ENCODE measurements at places on chromosomes 3 and 15.

DNA sequence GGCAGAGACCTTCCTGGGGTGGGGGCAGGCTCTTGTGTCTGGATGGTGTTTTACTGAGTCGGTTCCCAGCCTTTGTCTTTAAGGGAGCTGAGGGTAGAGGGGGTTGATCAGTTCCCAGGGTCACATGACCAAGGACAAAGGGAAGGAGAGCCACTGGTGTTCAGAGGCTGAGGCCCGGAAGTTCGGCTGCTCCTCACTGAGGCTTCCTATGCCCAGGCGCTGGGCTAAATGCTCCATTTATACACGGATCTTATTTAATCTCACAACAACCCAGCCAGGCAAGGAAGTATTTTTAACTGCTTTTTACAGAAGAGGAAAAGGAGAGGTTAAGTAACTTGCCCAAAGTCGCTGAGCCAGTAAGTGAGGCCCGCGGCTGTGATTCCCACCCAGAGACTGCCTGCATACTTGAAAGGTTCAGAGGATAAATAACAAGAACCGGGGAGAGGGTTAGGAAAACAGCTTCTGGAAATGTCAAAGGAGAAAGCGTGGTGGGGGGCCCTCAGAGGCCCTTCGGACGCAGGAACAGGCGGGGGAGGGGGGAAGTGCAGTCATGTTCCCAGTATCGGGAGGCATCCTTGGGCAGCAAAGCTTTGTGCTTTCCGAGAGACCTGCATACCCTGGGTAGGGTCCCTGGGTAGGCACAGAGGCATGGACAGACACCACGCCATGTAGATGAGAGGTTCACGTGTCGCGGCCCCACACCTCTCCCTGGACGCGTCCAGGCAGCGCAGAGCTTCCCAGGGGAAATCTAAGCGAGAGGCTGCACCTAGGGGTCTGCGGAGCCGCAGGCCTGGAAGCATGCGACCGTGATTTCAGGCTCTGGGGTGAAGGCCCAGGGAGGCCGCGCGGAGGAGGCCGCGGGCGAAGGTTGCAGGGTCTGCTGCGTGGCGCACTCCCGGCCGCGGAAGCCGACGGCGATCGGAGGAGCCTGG is 21.3 kb downstream of the EPHB3 start:
- no peak for DNase-seq

DNA sequence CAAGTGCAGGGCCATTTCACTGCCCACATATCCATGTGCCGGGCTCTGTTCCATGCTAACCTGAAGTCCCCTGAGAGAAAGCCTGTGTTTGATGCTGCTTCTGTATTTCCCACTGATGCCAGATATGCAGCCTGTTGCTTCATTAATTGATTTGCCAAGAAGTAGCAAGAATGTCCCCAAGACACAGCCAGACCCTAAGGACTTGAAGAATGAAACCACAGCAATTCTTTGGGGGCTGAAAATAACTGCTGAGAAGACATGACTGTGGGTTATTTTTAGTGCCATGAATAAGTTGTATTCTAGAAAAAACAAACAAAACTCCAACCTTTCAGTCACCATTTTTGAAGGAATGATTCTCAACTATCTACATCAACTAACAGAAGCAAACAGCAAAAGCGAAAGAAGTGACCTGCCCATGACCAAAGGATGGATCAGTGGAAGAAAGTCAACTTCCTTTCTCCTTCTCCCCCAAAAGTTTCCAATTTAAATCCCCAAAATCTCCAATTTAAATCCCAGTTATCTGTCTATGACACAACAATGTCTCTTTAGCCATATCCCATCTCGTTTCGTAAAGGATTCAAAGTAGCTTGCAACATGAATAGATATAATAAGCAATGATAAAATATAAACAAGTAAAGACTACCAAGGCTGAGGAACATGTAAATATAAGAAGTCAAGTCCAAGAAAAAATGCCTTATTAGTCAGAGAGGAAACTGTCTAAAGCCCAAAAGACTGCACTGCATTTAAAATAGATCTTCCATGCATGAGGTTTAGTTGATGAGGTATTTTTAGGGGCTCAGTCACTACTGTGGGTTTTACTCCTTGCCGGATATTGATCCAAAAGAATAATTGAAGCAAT is 226.8 kb downstream of the DTWD1 start:
- DNase-seq = no peak

- no peak for DNase-seq
Observed at GRCh38 chr3:153399636-153400035, 237.6 kb downstream of the RAP2B start.

DNA sequence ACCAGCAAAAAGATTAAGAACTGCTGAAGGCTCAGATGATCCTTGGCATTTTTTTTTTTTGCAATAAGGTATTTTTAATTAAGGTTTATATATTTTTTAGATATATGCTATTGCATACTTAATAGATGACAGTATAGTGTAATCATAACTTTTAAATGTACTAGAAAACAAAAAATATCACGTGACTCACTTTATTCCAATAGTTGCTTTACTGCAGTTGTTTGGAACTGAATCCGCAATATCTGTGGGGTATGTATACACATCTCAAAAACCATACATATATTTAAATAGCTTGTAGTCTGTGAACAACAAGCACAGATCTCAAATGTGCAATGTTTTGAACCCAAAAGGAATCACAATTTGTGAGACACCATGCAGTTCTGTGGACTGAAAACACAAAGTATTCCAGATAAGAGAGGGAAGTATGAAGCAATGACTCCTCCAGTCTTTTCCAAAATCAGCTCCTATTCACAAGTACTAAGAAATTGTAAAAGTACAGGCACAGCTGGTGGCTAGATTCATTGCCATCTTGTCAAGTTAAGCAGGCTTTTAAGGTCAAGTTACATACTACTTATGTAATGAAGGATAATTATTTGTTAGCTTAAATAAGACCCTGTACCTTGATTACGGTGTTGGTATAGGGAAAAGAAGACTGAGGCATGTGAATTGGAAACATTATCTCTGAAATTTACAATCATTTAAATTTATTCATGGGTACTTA is 331.1 kb downstream of the TBC1D5 start:
- DNase-seq = no peak

- no peak for DNase-seq
Observed at GRCh38 chr3:143001034-143001368, 369 bp upstream of the U2SURP start.

GRCh38 chr3:25780618-25781017 is 2.6 kb downstream of the NGLY1 start:
- DNase-seq = no peak

DNA sequence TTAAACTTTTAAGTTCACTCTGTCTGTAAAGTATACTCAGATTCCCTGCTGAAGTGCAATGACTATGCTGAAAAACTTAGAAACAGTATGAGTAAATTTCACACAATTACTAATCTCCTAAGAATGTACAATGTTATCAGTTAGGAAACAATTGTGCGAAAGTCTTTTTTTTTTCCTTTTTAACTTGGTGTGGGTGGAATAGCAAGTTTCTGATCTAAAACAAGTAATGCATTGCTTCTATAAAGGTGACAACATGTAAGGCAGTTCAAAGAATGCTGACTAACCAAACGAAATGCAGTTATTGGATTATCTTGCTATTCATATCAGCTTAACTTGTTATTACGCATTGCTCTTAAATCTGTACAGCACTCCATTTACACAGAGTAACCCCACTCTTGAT is 19.3 kb upstream of the SLC12A8 start:
- DNase-seq = no peak

DNA sequence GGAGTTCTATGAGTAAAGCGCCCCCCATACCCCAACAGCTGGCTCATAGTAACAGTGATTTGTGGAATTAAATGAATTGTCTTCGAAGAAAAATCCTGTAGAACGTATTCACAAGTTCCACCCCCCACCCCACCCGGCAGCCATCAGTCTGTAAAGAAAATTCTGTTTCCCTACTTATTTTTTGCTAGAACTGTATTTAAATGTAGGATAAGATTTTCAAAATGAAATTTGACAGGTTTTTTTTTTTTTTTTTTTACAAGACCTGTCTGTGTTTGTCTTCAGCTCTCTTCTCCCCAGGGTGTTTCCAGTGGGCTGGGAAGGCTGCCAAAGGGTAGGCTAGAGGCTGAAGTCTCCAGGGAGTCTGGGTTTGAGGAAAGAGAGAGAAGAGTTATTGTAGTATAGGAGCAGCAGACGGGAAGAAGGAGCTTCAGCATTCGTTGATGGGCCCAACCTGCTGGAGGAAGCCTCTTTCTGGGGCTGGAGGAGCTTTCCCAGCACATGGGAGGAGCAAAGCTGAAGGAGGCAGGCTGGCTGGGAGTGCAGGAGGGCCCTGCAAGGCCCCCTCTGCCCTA is 130.6 kb upstream of the SEMA6D start:
- no peak for DNase-seq

- DNase-seq = no peak
Observed at GRCh38 chr3:157500232-157500631, 3.0 kb downstream of the VEPH1 start.

GRCh38 chr15:42427429-42428223 is 63.3 kb downstream of the ZNF106 start:
- no peak for DNase-seq

DNA sequence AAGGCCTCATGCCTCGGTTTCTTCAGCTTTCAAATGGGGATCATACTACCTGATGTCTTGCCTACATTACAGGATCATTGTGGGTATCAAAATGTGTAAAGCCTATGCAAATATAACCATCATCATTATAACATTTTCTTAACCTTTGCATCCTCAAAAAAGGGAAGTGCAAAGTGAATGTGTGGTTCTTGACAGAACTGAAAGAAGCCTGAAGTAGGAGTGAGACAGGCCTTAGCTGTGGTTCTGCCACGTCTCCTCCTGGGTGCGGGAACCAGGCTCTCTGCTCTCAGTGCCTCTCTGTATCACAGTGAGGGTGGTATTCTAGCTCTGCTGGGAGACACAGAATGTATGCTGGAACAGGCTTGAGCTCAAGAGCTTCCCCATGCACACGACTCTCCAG is 316.9 kb upstream of the ICE2 start:
- DNase-seq = no peak

GRCh38 chr15:78842519-78842918 is 30.2 kb upstream of the MORF4L1 start:
- no peak for DNase-seq

DNA sequence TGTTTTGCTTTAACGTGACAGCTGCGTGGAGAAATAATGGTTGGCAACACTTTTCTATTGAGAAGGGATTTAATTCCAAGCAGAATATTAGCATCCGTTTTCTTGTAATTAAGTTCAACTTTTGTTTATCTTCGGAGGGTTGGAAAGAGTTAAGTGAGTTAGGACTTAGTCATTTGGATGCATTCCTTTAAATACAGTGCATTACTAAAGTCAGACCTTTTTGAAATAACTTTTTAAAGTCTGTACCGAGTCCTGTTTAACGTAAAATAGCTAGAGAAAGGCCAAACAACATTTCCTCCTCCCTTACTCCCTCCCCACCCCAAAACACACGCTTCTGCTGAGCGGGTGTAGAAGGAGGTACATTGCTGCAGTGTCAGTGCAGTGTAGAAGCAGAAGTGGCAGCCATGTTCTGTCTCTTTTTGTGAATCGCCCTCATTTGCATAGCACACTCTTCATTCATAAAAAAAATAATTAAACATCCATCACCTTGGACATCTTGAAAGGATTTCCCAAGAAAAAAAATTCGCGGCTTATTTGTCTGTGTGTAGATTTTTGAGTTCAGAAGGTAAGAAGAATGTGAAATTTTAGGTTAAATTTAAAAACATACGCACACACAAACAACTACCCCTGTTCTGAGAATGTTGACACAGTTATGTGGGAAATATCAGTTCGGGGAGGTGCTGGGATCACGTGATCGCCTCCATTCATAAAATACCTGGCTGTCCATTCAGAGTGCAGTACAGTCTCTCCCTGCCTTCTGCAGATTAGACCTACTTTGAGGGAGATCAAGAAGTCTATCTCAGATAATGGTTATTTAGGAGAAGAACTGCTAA is 1.6 kb downstream of the SPRED1 start:
- no peak for DNase-seq

DNA sequence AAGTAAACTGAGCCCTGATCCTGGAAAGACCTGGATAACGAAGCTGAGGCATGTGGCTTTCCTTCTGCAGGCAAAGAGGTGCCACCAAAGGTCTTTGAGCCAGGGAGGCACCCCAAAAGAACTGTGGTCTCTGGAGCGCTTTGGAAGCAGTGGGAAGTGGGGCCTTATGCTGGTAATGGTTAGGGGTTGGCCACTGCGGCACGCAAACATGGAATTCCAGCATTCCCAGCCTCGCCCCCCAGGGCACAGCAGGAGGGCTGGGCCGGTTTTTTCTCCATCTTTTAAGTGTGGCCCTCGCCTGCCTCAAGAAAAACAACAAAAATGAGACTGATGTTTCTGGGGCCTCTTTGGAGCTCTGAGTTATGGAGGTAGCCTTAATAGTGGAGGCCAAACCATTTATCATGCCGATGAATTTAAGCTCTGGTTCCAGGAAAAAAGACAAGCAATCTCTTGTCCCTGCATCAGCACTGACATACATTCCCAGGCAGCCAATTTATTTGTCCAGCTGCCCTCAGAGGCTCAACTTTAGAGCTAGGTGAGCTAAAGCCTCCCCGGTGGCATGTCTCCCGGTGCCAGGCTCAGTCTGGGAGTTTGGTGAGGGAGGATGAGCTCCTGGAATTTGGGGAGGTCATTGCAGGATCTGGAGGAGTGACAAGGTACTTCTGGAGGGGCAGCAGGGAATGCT is 109.0 kb downstream of the TLE3 start:
- no peak for DNase-seq

GRCh38 chr3:122415104-122415744 is 638 bp downstream of the WDR5B start:
- DNase-seq = no peak

DNA sequence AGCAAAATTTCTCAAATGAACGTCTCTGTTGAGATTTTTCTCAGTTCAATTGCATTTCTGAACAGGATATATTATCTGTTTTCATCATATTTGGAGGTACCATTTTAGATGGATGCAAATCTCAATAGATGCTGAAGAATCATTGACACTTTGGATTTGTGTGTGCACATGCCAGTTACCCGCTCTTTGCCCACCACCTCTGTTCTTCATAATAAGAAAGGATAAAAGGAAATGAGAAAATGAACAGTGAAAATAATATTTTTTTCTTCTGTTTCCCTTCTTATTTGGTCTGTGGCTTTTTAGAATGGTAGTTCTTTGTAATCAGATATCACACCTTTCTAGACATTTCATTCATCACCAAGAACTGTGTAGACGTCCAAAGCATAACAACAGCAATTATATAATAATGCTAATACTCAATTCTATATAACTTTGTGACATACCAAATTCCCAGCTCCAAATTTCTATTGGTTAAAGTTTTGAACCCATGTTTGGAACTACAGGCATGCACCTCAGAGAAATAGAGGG is 256.7 kb upstream of the SATB1 start:
- no peak for DNase-seq

DNA sequence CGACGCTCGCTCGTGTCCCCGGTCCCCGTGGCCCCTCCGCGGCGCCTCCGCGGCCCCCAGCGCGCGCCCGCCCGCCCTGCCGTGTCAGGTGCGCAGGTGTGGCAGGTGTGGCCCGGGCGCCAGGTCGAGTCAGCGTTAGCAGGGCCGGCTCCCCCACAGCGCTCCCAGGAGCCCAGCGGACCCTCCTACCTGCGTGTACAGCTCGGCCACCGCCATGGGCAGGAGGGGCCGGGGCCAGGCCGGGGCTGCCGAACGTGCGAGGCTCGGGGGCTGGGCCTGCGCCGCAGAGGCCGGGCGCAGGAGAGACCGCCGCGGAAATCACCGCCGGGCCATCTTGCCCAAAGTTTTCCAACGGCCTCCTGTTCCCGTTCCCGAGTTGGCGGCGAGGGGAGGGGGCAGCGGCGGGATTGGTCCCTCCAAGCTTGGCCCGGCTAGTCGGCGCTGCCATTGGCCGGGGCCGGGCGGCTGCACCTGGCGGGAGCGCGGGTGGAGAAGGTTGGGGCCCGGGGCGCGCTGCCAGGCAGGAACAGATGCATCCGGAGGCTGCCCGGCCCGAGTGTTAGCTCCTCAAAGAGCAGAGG is at the start of gene MYO5C:
MYO5C (minus strand) TSS at position 384 of the 581 bp plus-strand sequence; CDS start at position 216, 168 bp downstream.
- DNase-seq = peak; percentile 57

Data from H1 (cell line).